Left lobe of liver (tissue), 2 donors: ENCODE measurements at places on chromosomes 5 and 9.

DNA sequence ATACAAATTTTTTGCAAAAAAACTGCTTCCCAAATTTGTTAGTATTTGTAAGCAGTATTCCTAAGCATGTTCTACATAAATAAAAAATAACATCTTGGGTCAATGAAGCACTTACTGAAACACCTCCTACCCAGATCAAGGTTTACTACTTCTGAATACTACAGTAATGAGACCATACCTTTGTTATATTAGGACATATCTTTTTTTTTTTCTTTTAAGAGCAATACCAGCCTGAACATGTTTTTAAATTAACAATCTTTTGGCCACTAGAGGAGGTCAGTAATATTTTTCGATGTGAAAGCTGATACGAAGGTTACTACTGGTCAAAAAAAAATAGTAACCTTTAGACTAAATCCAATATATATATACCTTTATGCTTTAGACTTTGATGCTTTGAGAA lies 72.7 kb downstream of the CERT1 start:
- DNase-seq, result no peak

- no peak for DNase-seq
These were observed 204.8 kb downstream of the TMEM161B start for GRCh38 chr5:88063813-88064212.

- DNase-seq, result no peak
These were observed 2.0 kb downstream of the MZB1 start for GRCh38 chr5:139387611-139388197.

DNA sequence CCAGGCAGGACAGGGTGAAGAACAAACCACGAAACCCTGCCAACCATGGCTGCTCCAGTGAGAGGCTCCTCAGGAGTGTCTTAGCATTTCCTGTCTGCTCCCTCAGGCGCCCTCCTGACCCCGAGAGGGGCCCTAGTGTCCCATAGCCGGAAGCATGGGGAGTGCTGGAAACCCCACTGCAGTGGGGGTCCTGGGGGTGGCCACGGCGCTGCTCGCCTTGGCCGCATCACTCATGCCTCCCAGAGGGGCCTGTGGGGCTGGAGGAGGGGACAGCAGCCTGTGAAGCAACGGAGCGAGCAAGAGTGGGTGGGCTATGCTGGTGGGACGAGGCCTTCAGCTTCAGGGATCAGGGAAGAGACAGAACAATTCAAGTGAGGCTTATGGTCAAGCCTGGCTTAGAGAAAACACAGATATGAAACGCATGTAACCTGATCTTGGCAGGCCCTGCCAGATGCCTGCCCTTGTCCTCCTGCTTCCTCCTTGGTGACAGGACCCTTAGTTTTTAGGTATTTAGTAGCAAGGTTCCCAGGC lies 219.1 kb downstream of the FANCC start:
- DNase-seq, result no peak
